ENCODE measurements at places on chromosomes 3 and 15. TPM values are rescaled to one million over a fixed set of nuclear protein-coding genes. Genes with fewer than 3 reads are reported as not detected.

Gene STAB1
- 220 TPM for polyA plus RNA-seq

Gene LRRC28
- 7.7 TPM for polyA plus RNA-seq

Gene GOLGA8T
- 0.07 TPM for polyA plus RNA-seq

Gene MTHFS
- polyA plus RNA-seq: 116 TPM

Gene SAXO2
- 5.9 TPM for polyA plus RNA-seq

Gene ABCC5
- polyA plus RNA-seq: 12.1 TPM

Gene MNS1
- 6.5 TPM for polyA plus RNA-seq

Gene EPHA3
- polyA plus RNA-seq: 0.18 TPM

Gene DUOX1
- 160 TPM for polyA plus RNA-seq

Gene CCR3
- 0.31 TPM for polyA plus RNA-seq

Gene PRR23C
- not detected for polyA plus RNA-seq
